ENCODE measurements at places on chromosomes 7 and 10.

DNA sequence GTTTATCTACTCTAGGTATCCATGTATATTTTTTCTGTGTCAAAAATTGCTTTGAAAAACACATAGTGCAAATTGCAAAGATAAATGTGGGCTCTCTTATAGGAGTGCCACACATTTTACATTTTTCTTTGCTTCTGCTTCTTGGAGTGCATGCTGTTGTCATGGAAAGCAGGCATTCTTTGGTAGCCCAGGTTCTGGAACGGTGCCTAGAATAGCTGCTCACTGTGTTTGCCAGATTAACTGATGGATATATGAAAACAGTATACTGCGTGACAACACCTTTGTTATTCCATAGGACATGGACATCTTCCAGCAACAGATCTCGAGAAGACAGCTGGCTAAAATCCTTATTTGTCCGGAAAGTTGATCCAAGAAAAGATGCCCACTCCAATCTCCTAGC lies 13.4 kb downstream of the NIPSNAP2 start:
- H3K4me3 ChIP-seq = no peak overlapping the region
- H3K27ac ChIP-seq = no peak overlapping the region
- DNase-seq = no peak
- H3K27me3 ChIP-seq = no peaks in the 10 kb centered on the region

DNA sequence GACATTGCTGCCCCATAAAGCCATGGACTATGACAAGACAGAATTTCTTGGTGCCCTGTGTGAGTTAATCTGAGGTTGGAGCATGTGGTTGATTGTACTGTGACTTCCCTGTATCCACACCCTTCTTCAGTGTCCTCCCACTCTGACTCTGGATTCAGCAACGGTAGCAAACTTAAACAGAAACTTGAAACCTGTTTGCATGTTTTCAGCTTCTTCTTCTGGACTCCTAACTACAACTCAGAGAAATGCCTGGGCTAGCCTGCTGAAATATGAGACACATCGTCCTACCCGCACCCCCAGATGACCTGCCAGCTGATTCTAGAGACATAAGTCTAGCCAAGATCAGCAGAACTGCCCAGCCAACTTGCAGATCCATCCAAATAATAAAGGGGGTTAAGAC lies 78.4 kb downstream of the IPMK start:
- no peak overlapping the region for H3K4me3 ChIP-seq
- peaks cover 17% of the 10 kb centered on the region for H3K27me3 ChIP-seq

- no peak for DNase-seq
- no peaks in the 10 kb centered on the region for H3K4me1 ChIP-seq
- H3K4me3 ChIP-seq = no peak overlapping the region
- no peaks in the 10 kb centered on the region for H3K27me3 ChIP-seq
- H3K27ac ChIP-seq = no peak overlapping the region
These were observed 204.4 kb downstream of the CXCL12 start for GRCh38 chr10:44180321-44181168.

DNA sequence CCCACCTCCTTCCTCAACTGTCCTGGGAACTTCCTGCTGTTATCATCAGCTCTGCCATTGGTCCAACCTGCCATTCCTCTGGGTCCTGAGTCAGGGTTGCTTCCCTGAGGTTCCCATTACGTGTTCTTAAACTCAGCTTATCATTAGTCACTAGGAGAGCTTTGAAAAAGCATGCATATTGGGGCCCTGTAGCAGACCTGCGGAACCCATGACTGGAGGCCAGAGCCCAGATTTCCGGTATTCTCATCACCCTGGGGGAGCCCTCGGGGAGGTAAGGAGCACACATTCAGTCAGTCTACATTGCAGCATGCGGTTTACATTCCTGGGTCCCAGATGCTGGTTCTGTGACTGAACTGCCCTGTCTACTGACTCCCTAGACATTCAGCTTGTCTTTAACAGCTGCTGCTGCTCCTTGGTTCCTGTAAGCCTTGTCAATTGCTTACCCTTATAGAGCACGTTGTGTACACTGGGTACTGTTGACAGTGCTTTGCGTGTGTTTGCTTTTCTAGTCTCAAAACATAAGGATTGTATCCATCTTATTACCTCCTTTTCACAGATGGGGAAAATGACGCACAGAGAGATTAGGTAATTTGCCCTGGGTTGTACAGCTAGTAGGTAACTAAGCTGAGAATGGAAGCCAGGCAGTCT lies 12.8 kb downstream of the CDHR3 start:
- no peaks in the 10 kb centered on the region for H3K4me1 ChIP-seq
- H3K27ac ChIP-seq = no peak overlapping the region
- no peaks in the 10 kb centered on the region for H3K36me3 ChIP-seq
- peaks cover 15% of the 10 kb centered on the region for H3K27me3 ChIP-seq
- no peak for DNase-seq

- H3K4me1 ChIP-seq = peaks cover 14% of the 10 kb centered on the region
- H3K27me3 ChIP-seq = peaks cover 11% of the 10 kb centered on the region
- DNase-seq = peak; percentile 57
- no peaks in the 10 kb centered on the region for H3K36me3 ChIP-seq
These were observed 20.3 kb upstream of the SFRP5 start for GRCh38 chr10:97791824-97792721.

GRCh38 chr10:13338390-13339110 lies 9.5 kb downstream of the SEPHS1 start:
- no peak overlapping the region for H3K4me3 ChIP-seq
- H3K27ac ChIP-seq = no peak overlapping the region
- peaks cover 16% of the 10 kb centered on the region for H3K4me1 ChIP-seq
- H3K27me3 ChIP-seq = no peaks in the 10 kb centered on the region
- DNase-seq = no peak
- peaks cover 48% of the 10 kb centered on the region for H3K36me3 ChIP-seq

GRCh38 chr10:128432011-128432410 lies 305.8 kb upstream of the MKI67 start:
- H3K27me3 ChIP-seq = no peaks in the 10 kb centered on the region
- H3K27ac ChIP-seq = no peak overlapping the region
- no peaks in the 10 kb centered on the region for H3K4me1 ChIP-seq
- no peaks in the 10 kb centered on the region for H3K36me3 ChIP-seq

DNA sequence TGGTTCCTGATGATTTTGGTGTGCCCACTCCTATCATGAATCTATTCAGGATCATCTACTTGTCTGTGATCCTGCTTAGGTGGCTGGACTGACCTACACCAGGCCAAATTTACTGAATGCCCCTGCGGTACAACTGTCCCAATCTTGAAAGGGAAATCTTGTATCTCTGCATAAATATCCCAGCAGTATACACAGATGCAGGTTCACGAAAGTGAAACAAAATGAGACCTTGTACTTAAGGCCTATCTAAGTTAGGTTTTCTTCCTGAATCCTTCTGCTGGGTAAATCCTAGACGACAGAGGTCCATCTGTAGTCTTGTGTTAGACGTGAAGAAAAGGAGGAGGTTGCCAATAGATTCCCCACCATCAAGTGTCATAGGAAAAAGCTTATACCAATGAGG lies 85.5 kb upstream of the NOBOX start:
- no peak overlapping the region for H3K27ac ChIP-seq
- H3K27me3 ChIP-seq = no peaks in the 10 kb centered on the region
- no peaks in the 10 kb centered on the region for H3K36me3 ChIP-seq
- no peak for DNase-seq

GRCh38 chr10:65788271-65788670 lies 1137.6 kb upstream of the LRRTM3 start:
- H3K27me3 ChIP-seq = no peaks in the 10 kb centered on the region
- no peaks in the 10 kb centered on the region for H3K36me3 ChIP-seq
- no peak overlapping the region for H3K4me3 ChIP-seq
- no peaks in the 10 kb centered on the region for H3K4me1 ChIP-seq

- H3K27me3 ChIP-seq = no peaks in the 10 kb centered on the region
- no peaks in the 10 kb centered on the region for H3K4me1 ChIP-seq
- H3K4me3 ChIP-seq = no peak overlapping the region
- no peaks in the 10 kb centered on the region for H3K36me3 ChIP-seq
These were observed 24.3 kb downstream of the GRID1 start for GRCh38 chr10:86342111-86342863.

DNA sequence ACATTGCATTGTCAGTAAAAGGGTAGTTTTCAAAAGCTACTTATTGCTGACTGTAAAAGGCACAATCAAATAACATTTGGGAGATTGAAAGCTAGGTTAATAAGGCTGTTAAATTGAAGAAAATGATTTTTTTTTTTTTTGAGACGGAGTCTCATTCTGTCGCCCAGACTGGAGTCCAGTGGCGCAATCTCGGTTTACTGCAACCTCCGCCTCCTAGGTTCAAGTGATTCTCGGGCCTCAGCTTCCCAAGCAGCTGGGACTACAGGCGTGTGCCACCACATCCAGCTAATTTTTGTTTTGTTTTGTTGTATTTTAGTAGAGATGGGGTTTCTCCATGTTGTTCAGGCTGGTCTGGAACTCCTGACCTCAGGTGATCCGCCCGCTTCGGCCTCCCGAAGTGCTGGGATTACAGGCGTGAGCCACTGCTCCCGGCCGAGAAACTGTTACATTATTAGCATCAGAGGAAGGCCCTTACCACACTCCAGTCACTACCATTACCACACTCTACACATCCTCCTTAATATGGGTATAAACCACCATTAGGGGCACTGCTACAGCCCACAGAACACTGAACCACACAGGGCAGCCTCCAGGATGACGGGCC lies 1.0 kb downstream of the CYP51A1 start:
- H3K4me3 ChIP-seq = peak overlapping the region; percentile 99
- no peak for DNase-seq
- peaks cover 49% of the 10 kb centered on the region for H3K36me3 ChIP-seq
- peaks cover 41% of the 10 kb centered on the region for H3K4me1 ChIP-seq
- H3K27ac ChIP-seq = peak overlapping the region; percentile 99

- no peaks in the 10 kb centered on the region for H3K27me3 ChIP-seq
- H3K4me1 ChIP-seq = no peaks in the 10 kb centered on the region
- no peak overlapping the region for H3K27ac ChIP-seq
- DNase-seq = no peak
These were observed 506.8 kb downstream of the SDK1 start for GRCh38 chr7:3807824-3808223.

GRCh38 chr10:114607358-114607998 lies 50.6 kb downstream of the ABLIM1 start:
- no peaks in the 10 kb centered on the region for H3K27me3 ChIP-seq
- H3K4me1 ChIP-seq = peaks cover 40% of the 10 kb centered on the region
- DNase-seq = no peak
- H3K27ac ChIP-seq = no peak overlapping the region

GRCh38 chr10:4506095-4506494 lies 319.9 kb upstream of the AKR1E2 start:
- no peak overlapping the region for H3K4me3 ChIP-seq
- no peaks in the 10 kb centered on the region for H3K4me1 ChIP-seq
- no peaks in the 10 kb centered on the region for H3K36me3 ChIP-seq
- DNase-seq = no peak

GRCh38 chr10:70048030-70048723 lies 4.5 kb upstream of the MACROH2A2 start:
- peaks cover 6% of the 10 kb centered on the region for H3K4me1 ChIP-seq
- H3K27ac ChIP-seq = no peak overlapping the region
- no peaks in the 10 kb centered on the region for H3K36me3 ChIP-seq
- DNase-seq = no peak
- H3K27me3 ChIP-seq = peaks cover 37% of the 10 kb centered on the region

Measured in activated T-helper 2 cell treated with anti-CD3 and anti-CD28 coated beads, Interferon-gamma antibody, Interleukin-2, Interleukin-4, amounts not matched to agents 10 μg/mL and 5 μg/mL and 100 μg/mL, durations not matched to agents 14 hours and 24 hours and 36 hours (primary cell).